Dorsolateral prefrontal cortex (tissue), 122 donors: ENCODE measurements at places on chromosomes 7 and 10.

- DNase-seq = no peak
Observed at GRCh38 chr10:120335553-120335952, 121.5 kb upstream of the PLPP4 start.

DNA sequence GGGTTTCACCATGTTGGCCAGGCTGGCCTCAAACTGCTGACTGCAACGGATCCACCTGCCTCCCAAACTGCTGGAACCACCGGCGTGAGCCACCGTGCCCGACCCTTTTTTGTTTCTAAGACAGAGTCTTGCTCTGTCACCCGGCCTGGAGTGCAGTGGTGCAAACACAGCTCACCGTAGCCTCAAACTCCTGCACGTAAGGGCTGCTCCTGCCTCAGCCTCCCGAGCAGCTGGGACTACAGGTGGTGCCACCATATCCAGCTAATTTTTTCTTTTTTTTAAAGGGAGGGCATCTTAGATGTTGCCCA is 36.4 kb downstream of the ADAP1 start:
- no peak for DNase-seq

GRCh38 chr10:98286419-98286818 is 18.4 kb upstream of the LOXL4 start:
- no peak for DNase-seq

GRCh38 chr7:7181519-7182155 is 707 bp upstream of the C1GALT1 start:
- DNase-seq = no peak

GRCh38 chr7:24725554-24726241 is 31.6 kb downstream of the GSDME start:
- DNase-seq = no peak

- DNase-seq = no peak
Observed at GRCh38 chr7:43764039-43764761, 5.7 kb downstream of the BLVRA start.

GRCh38 chr10:103284170-103284569 is 7.2 kb downstream of the INA start:
- no peak for DNase-seq

DNA sequence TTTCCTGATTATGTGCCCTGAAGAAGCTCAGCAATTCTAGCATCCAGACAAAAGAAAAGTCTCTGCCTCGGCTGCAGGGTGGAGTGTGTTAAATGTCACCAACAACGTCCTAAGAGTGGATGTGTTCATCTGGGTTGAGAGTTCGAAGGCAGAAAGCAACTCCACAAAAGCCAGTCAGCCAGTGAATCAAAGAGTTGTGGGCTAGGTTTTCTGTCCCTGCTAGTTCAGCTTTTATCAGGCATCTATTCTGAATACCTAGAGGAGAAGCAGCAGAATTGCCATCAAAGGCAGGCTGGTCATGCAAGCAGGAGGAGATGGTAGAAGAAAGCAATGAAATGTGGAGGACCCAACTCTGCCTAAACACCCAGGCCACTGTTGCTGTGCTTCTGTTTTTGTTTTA is 205.2 kb downstream of the KLF6 start:
- no peak for DNase-seq

- DNase-seq = no peak
Observed at GRCh38 chr10:64014281-64014680, 493.1 kb downstream of the REEP3 start.

DNA sequence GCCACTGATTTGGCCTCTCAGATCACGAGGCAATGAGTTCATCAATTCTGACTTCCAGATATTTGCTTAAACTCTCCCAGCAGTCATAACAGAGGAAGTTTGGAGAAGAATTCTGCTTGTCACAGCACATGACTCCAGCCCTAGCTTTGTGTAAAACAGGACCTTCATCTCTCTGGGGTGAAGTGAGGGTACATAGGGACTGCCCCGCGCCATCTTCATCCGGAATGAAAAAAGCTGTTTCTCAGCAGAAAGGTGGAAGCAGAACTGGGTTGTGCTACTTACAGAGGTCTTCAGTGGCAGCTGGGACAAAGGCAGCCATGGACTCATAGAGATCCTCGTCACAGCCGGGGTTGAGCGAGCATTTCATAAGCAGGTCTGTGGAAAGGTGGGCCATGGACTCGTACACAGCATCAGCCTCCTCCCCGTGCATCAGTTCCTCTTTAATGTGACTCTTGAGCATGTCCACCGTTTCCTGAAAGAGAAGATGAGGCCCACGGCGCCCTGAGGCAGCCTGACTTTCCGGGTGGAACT is 58.4 kb upstream of the TM9SF3 start:
- DNase-seq = no peak

GRCh38 chr10:120978589-120979252 is 127.6 kb downstream of the WDR11 start:
- no peak for DNase-seq

- DNase-seq = no peak
Observed at GRCh38 chr7:143221286-143221685, 551 bp upstream of the TAS2R40 start.

GRCh38 chr10:120689777-120690529 is 161.2 kb upstream of the WDR11 start:
- DNase-seq = no peak

- DNase-seq = no peak
Observed at GRCh38 chr7:75663302-75663907, 75.3 kb downstream of the HIP1 start.

- no peak for DNase-seq
Observed at GRCh38 chr10:28986117-28986792, 302.6 kb upstream of the LYZL1 start.

DNA sequence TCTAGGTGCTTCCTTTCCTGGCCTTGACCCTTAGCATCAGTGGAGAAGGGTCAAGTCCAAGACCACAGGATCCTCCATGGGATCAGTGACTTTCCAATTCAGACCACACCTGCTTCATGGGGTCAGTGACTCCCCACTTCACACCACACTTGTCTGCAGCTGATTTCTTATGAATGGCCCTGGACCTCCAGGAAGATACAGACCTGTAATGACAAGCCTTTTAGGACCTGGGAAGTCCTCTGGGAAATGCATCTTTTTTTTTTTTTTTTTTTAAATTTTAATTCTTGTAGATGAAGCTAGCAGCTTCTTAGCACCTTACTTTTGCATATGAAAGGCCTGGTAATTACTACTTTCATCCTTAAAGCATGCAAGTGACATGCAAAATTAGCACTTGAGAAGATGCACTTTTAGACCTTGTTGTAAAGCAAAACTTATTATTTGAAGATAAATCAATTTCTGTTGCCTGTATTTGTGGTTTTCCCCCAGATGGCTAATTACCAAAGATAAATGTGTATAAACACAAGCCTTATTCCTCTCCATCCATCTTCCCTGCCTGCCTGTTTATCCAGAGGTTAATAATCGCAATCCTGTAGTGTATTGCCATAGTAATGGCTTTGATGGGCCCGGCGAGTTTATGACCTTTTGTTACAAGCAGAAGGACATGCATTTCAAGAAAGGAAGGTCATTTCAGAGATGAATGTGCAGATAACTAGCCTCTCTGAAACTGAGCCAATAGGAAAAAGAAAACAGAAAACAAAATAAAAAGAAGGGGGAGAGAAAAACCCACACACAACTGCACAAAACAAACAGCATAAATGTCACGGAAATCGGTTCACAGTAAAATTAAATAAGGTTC is 1018.7 kb downstream of the TYW1 start:
- no peak for DNase-seq

DNA sequence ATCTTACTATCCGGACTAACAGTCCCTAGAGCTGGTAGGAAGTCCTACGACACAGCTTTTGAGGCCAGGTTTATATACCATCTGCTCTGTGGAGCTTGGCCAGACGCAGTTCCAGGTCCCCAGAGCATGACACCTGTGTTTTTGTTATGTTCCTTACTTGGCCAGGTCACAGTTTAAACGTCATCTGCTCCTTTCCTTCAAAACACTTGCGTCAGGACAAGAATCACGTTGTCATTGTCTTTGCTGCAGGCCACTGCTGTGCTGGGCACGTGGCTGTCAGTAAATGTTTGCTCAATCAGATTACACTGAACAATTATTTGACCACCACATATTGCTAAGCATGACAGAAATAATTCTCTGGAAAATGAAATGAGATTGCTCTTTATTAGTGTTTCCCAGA is 23.9 kb downstream of the SLC18A2 start:
- DNase-seq = no peak

DNA sequence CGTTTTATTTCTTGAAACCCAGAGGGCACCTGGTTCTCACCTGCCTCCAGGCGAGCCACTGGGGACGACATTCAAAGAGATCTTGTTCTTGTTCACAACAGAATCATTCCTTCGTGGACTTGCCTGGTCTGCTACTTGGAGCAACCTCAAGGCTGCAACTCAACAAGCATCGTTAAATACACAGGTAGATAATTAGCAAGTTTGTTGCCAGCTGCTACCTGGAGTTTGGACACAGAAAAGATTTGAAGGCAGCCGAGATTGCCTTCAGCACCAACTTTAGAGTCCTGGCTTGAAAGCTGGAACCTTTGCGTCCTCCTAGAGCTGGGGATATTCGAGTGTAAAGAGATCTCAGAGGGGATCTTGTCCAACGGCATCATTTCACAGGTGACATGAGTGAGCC is 89.6 kb upstream of the C7orf33 start:
- DNase-seq = no peak
